A172 (cell line): ENCODE measurements at places on chromosomes 12 and 14. TPM values are rescaled to one million over a fixed set of nuclear protein-coding genes. Genes with fewer than 3 reads are reported as not detected.

DNA sequence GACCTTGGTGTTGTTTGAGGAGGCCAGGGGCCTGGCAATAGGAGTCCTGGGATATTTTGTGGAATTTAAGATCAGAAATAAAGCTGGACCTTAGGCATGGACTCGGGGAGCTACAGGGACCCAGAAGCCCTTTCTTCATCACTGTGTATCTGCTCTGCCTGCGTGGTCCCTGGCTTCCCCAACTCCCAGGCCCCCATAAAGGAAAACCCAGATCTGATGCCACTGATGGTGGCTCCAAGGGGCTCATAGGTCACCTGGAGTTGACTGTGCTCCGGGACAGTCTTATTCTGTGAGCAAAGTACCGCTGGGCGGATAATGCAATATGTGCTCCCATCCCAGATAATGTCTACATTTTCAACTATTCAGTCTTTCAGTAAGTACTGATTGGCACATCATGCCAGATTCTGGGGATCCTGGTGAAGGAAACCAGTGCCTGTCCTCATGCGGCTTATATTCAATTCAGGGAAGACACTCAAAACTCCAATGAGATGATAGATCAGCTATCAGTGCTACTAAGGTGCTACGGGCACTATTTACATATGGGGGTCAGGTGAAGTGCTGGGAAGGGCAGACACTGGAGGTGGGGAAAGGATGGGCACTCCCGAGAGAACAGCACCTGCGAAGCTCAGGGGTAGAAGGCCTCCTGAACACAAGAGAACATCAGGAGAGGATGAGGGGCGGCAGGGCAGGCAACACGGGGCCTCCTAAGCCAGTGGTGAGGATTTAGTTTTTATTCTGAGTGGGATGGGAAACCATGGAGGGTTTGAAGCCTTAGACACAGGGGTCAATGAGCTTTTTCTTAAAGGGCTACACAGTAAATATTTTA lies 5.5 kb upstream of the SELPLG start:
- DNase-seq, result no peak

GRCh38 chr14:97158102-97158501 lies 360.9 kb downstream of the VRK1 start:
- DNase-seq, result no peak

GRCh38 chr12:56634837-56635791 lies 5.0 kb upstream of the BAZ2A start:
- peak; percentile 78 for DNase-seq

GRCh38 chr12:30015631-30016337 lies 232.0 kb upstream of the TMTC1 start:
- DNase-seq, result no peak

- DNase-seq, result no peak
Observed at GRCh38 chr12:103241184-103241583, 254.6 kb downstream of the C12orf42 start.

DNA sequence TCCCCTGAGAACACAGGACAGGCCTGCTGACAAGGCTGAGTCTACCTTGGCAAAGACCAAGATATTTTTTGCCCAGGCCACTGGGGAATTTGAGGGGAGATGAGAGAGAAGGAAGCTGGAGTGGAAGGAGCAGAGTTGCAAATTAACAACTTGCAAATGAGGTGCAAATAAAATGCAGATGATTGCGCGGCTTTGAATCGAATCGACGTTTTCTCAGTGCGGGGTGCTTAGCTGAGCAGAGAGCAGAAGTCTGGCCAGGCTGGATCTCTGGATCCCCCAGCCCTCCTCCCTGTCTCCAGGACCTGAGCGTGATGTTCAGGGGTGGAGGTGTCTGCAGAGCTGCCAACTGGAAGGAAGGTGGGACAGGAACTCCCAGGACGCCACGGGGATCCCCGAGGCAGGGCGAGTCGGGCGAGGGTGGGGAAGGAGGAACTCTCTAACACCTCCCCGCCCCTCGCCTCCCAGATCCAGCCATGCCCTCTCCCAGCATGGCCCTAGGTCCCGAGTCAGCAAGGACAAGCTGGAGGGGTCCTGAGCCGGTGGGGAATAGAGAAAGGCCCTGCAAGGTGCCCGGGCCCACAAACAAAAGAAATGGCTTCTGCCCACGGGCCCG lies 527 bp upstream of the CARMIL3 start:
- no peak for DNase-seq

DNA sequence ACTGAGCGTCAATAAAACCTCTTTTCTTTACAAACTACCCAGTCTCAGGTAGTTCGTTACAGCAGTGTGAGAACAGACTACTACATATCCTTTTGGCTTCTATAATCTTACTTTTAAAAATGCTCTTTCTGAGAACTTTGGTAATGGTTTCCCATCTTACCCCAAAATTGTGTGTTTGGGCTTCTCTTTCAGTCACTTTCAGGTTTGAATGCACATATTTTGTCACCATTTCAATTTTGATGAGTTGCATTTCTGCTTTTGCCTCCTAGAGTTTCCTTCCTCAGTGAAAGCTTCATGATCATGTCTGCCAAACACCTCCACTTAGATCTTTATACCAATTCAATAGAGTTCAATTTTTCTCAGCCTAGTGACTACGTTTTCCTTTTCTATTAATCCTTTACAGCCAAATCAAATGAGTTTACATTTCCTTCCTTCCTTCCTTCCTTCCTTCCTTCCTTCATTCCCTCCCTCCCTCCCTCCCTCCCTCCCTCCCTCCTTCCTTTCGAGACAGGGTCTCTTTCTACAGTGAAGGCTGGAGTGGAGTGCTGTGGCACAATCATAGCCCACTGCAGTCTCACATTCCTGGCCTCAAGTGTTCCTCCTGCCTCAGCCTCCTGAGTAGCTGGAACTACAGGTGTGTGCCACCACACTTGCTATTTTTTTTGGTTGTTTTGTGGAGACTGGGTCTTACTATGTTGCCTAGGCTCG lies 124.9 kb downstream of the BCAT1 start:
- DNase-seq, result no peak

GRCh38 chr12:131242741-131243496 lies 289.2 kb downstream of the ADGRD1 start:
- DNase-seq, result peak; percentile 64

GRCh38 chr12:69430942-69431590 lies 39.1 kb upstream of the FRS2 start:
- DNase-seq, result no peak

- DNase-seq, result peak; percentile 6
Observed at GRCh38 chr12:67590149-67590790, 58.3 kb upstream of the DYRK2 start.

DNA sequence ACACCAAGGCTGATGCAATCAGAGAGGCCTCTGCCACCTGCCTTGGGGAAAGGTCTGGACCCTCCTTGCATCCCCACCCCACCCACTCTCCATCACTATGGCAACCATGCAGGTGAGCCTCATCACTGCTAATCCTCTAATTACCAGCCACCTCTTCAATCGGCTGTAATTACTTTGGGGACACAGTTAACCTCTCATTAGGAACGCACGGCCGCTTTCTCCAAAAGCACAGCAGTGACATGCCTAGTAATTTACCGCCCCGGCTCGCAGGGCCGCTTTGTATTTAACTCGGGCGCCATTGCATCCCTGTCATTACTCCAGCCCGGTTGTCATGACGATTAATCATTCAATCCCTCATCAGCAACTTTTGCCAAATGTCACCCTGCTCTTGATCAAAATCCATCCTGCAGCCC lies 36.3 kb upstream of the FAM222A start:
- no peak for DNase-seq

DNA sequence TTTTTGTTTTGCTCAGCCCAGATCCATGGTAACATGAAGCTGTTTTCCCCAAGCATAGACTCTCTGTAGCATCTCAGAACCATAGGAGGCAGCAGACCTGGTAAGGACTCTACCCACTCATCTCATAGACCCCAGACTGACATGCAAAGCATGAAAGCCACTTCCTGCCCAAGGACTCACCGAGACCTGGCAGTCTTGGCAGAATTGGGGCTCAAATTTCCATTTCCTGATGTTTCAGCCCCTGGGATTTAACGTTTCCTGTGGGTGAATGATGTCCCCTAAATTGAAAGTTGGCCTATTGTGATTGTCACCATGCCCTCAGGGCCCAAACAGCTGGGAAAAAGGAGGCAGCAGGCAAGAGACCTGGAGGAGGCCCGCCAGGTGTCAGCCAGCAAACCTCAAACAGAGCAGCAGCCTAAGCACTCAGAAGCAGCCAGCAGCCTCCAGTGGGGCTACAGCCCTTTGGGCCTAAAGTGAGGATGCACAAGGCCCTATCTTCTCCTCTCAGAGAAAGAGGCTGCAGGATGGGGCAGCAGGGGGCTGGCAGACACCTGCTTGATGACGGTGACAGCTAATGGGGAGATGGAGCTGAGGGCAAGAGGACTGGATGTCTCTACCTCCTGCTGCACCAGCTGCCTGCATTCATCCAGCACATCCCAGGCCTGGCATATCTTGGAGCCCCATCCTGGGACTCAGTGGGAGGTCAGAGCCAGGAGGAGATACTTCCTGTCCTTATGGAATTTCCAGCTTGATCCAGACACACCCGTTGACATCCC lies 8.5 kb downstream of the KRT85 start:
- DNase-seq, result peak; percentile 31

- no peak for DNase-seq
Observed at GRCh38 chr12:119156401-119157044, 22.2 kb upstream of the HSPB8 start.

GRCh38 chr12:18703321-18703720 lies 34.5 kb downstream of the PLCZ1 start:
- no peak for DNase-seq

- peak; percentile 32 for DNase-seq
Observed at GRCh38 chr12:120529641-120530417, 871 bp upstream of the COQ5 start.

DNA sequence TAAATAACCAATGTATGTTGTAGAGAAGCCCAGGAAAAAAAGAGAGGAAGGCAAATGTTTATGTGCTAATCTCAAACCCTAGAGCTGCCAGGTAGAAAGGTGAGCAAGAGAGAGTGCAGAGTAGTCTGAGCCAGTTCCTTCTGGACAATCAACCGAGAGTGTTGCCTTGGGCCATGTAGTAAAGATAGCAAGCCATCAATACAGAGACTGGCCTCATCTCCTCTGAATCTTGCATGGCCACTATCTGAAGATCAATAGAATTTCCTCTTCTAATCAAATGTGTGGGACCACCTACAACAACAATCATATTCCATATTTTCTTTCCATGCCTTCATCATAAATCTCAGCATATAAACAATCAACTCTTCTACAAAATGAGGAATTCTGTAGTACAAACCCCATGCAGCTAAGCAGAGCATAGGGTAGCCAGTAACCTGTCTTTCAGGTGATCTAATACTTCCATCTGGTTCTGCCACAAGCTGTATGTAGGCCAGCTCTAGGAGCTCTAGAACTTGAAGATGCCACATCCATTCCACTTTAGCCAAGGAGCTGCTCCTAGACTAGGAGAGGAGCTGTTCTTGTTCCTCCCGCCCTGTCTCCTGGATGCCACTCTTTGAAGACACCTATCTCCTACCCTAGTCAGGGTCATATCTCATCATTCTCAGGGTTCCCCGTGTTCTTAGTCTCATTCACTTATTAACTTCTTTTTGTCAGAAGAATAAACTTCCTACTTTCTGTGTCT lies 75.8 kb upstream of the SLC38A4 start:
- no peak for DNase-seq

DNA sequence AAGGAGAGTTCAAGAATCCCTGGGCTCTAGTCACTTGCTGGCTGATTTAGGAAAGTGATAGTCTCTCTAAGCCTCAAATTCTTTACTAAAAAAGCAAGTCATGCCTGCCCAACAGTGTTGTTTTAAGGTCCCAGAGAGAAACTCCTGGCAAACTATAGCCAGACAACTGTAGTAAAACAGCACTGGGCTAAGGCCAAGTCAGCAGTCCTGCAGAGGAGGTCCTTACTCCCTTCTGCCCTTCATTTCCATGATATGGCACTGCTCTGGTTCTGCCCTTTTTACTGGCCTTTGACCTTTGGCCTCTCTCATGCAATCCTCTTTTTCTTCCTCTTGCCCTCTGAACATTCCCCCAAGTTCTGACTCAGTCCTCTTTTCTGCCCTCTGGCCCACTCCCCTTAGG lies 74.9 kb downstream of the VWF start:
- no peak for DNase-seq

GRCh38 chr14:89493877-89494634 lies 77.0 kb upstream of the FOXN3 start:
- no peak for DNase-seq

- DNase-seq, result no peak
Observed at GRCh38 chr12:27500546-27500945, 23.5 kb upstream of the PPFIBP1 start.

DNA sequence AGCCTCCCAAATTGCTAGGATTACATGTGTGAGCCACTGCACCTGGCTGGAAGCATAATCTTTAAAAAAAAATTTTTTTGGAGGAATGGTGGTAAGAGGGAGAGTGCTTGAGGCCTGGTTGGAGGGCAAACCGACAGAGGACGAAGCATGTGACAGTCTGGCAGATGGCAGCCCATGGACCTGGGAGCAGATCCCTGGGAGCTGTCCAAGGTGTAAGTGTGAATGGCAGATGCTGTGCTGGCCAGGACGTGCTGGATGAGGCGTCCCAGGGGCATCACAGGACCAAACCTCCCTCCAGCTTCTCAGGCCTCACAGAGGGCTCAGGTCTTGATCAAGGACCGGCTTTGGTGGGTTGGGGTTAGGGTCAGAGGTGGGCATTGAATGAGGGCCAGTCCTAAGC lies 128.4 kb upstream of the NCOR2 start:
- DNase-seq, result peak; percentile 43

GRCh38 chr12:93571925-93572711 lies at the start of gene SOCS2:
Gene SOCS2 (plus strand): TSS chr12:93572675. CDS start chr12:93572898, 223 bp downstream.
- DNase-seq, result peak; percentile 48

GRCh38 chr12:8455727-8456360 lies at the start of gene CLEC6A:
Gene CLEC6A (plus strand): TSS chr12:8455962. CDS start chr12:8456112, 150 bp downstream.
- DNase-seq, result no peak

Gene SSPN
- total RNA-seq, result 0.93 and 1.3 TPM in 2 replicates

Gene LETMD1
- 21.9 and 23.7 TPM in 2 replicates for total RNA-seq

Gene CCNK
- total RNA-seq, result 5.0 and 7.5 TPM in 2 replicates

Gene OVCH1
- not detected in 2 replicates for total RNA-seq

Gene KHNYN
- total RNA-seq, result 15.4 and 19.5 TPM in 2 replicates

Gene RAB15
- total RNA-seq, result 42.3 and 45.8 TPM in 2 replicates

Gene GPR135
- 1.5 TPM in 2 replicates for total RNA-seq

Gene SLC6A13
- total RNA-seq, result 0.12 TPM in 1 of 2 replicates, not detected in the other

Gene NGB
- not detected in 2 replicates for total RNA-seq

Gene GMPR2
- 49.3 and 52.7 TPM in 2 replicates for total RNA-seq
